ENCODE measurements at places on chromosomes 2 and 18.

- no peak for DNase-seq
These were observed 172.4 kb upstream of the SPOPL start for GRCh38 chr2:138329162-138329561.

DNA sequence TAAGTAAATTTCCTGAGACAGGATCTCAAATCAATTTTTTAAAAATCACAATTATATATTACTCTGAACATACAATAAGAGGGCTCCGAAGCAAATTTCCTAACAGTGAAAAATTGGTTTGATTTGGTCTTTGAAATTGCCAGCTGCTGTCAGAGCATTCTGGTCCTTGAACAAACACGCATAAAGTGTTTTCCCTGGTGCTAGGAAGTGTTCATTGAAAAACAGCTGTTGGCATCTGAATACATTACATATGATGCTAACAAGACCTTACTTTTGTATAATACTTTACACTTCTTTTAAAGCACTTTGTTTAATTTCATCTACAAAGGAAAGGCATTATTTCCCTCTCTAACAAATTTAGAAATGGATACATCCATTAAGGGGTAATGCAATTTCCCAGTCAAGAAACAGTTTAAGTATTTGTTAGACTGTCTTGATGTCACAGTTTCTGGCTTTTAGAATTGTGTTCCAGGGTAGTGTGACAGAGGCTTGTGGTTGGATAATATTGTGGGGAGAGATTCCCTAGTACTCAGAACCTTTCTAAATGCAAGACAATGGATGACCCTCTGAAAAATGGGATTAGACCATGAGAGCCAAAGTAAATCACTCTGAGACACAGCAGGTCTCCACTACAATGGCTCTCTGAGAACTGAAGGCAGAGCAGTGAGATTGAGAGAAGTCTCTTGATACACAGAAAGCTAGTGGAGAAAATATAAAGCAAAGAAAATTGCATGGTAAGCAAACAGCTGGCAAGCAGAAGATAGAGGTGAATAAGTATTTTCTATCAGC lies 299.0 kb downstream of the TRIB2 start:
- DNase-seq: no peak

GRCh38 chr2:100673691-100674485 lies 111.1 kb downstream of the PDCL3 start:
- DNase-seq: no peak

GRCh38 chr2:144233317-144233716 lies 286.6 kb downstream of the ZEB2 start:
- DNase-seq: no peak

Measured in fibroblast of skin of left biceps (primary cell).